ENCODE measurements at places on chromosomes 1 and 21.
A peak's percentile ranks its signal among the peaks of the same experiment; 100 is the strongest.

- no peak for DNase-seq
Observed at GRCh38 chr1:234922987-234923386, 205.7 kb downstream of the TOMM20 start.

- no peak for DNase-seq
Observed at GRCh38 chr1:12573015-12573825, 44.8 kb downstream of the DHRS3 start.

DNA sequence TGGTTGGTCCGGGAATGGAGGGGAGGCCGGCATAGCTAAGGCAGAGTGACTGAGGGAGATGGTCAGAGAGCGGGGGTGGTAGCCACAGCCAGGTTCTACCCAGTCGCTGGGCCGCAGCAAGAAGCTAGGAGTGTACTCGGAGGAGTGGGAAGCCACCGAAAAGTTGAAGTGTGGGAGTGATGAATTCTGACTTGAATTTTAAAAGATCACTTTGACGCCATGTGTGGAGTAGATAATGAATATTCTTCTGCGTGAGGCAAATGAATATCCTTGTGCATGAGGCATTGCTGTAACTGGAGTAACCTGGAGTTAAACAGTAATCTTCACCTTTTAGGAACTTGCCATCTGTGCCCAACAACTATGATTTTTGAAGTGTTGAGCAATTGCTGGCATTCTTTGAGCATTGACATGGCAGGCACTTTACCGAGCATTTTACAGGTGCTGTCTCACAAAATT lies 6.9 kb downstream of the CTPS1 start:
- DNase-seq: no peak

DNA sequence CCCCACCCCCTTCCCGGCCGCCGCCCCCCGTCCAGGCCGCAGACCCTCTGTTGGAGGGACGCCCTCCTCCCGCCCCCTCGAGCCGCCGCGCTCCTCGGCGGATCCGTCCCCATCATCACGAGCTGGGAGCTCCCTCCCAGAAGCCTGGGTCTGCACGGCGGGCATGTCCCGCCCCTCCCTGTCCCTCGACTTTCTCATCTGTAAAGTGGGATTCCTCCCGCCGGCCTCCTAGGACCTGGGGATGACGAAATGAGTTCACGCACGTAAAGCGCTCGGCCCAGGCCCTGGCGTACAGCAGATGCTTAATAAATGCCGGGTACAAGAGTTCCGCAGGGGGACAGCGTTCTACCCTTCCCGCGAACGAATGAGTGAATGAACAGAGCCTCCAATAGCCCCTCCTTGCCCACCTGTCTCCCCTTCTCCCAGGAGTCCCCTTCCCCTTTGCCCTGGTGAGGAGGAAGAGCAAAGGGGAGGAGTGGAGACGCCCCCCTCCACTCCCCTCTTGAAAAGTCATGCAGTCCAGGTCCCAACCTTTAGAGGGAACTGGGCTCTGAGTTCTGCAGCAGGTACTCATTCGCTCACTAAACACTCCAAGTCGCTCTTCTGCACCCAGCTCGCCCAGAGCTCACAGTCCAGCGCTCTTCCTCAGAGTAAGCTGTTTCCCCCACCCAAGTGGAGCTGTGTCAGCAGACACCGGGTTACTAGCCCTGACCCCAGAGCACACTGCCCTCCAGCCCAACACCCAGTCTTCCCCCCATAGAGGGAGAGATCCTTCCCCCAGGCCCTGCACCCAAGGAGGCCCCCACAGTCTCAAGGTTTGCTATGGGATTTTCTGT lies 16.8 kb downstream of the RAP1GAP start:
- DNase-seq: no peak

- peak; percentile 89 for DNase-seq
Observed at GRCh38 chr1:93338387-93339146, 7.1 kb upstream of the DR1 start.

- DNase-seq: peak; percentile 57
Observed at GRCh38 chr1:42319128-42319851, 15.7 kb downstream of the FOXJ3 start.

DNA sequence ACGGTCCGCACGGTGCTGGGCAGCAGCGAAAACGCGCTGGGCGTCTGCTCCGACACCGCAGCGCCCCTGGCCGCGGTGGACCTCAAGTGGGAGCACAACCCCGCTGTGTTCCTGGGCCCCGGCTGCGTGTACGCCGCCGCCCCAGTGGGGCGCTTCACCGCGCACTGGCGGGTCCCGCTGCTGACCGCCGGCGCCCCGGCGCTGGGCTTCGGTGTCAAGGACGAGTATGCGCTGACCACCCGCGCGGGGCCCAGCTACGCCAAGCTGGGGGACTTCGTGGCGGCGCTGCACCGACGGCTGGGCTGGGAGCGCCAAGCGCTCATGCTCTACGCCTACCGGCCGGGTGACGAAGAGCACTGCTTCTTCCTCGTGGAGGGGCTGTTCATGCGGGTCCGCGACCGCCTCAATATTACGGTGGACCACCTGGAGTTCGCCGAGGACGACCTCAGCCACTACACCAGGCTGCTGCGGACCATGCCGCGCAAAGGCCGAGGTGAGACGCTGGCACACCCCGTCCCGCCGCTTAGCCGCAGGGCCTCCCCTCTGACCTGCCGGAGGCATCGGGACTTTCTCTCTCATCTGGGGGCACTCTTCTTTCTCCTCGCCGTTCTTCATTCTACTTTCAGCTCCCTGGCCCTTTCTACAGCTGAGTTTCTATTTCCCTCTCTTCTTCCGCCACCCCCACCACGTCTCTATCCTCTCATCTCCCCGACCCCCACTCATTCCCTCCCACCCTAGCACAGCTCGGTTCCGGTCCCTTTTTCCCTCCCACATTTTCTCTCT lies 1.0 kb downstream of the NPR1 start:
- no peak for DNase-seq

GRCh38 chr1:185435696-185436379 lies 118.8 kb upstream of the IVNS1ABP start:
- no peak for DNase-seq

GRCh38 chr21:16181018-16181417 lies 451.2 kb downstream of the USP25 start:
- peak; percentile 58 for DNase-seq

GRCh38 chr1:41536361-41536802 lies 51.9 kb upstream of the EDN2 start:
- no peak for DNase-seq

GRCh38 chr1:159055181-159055641 lies 21.4 kb downstream of the AIM2 start:
- no peak for DNase-seq

- no peak for DNase-seq
Observed at GRCh38 chr1:158053276-158053675, 59.8 kb downstream of the KIRREL1 start.

- DNase-seq: no peak
Observed at GRCh38 chr21:17406202-17406601, 106.6 kb upstream of the CXADR start.

DNA sequence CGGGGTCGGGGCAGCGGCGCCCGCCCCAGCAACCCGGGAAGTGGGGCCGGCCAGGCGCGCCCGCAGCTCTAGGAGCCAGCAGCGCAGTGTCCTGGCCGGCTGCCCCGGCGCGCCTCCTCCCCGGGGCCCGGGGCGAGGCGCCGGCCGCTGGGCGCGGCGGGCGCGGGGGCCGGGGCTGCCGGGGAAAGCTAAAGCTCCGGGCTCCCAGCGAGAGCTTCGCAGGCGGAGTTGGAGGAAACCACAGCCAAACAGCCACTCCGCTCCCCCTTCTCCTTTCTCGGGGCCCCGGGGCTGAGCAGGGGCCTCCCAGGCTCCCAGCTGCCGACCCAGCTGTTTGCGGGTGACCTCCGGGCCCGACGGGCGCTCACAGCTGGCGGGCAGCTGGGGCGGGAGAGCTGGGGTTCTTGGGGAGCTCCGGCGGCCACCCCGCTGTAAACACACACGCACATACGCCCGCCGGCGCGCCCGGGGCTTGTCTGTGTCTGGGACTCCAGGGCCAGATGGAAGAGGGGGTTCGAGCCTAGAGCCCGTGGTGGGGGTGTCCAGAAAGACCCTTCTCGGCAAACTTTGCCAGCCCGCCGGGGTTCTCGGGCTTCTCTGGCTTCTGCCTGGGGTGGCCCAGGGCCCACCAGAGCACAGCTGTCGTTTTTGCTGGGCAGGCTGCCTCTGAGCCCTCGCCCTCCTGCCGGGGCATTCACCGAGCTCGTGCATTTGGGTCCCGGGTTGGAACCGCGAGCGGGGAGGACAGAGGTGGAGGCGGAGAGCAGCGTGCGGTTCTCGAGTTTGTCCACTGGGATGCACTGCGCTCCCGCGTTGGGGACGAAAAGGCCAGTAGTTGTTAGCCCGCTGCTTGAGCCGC lies 1.5 kb downstream of the AJAP1 start:
- DNase-seq: peak; percentile 1

DNA sequence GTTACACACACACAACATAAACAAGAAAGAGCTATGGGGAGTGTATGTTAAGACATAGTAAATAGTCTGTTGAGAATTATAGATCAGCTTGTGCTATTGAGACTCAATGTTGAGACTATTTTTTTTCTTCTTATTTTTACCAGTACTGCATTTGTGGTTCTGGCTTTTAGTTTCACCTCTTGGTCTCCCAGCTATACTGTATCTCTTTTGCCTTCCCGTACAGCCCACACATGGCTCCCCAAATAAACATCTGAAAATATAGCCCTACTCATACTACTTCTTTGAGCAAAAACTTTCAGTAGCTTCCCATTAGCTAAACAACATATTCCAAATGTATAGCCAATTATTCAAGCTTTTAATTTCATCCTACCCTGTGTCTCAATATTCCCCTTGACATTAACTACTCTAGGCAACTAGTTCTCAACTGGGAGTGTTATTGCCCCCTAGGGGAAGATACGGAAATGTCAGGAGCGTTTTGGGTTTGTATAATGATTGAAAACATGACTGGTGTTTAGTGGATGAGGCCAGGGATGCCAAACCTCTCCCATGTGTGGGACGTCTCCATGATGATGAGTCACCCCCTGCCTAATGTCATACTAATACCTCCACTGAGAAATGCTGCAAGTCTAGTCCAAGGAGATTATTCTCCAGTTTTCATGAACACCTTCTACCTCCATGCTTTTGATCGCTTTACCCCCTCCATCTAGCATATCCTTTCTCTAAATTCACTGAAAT lies 6.8 kb downstream of the RPE65 start:
- DNase-seq: peak; percentile 67

- no peak for DNase-seq
Observed at GRCh38 chr1:185050823-185051451, 5.6 kb downstream of the RNF2 start.

GRCh38 chr1:212752252-212752933 lies 39.2 kb downstream of the NSL1 start:
- peak; percentile 61 for DNase-seq

DNA sequence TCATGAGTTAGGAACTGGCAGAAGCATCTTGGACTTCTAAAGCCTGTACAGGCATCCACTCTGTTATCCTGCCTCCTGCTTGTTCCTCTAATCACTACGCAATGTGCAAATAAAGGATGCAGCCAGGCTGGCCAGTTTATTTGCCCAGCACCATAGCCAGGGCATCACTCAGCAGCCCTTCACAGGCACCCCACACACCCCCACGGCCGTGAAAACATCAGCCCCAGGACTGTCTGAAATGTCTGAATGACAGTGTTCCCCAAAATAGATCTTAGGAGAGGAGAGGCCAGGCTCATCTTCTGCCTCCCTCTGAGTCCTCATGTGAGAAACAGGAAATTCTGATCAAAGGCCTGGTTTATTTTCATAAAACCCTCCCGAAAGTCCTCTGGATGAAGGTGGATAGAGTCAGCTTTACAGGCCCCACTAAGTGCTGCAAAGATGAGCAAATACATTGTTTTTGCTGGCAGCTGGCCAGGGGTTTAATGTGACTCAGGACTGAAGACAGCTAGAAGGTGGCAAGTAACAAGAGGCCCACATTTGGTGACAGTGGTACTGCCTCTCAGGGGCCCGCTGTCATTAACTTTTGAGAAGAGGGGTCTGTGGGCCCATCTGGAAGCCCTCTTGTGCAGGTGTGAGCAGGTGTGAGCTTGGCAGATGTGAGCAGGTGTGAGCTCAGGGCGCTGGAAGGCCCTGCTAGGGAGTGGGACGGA lies 32.9 kb downstream of the GRHL3 start:
- peak; percentile 17 for DNase-seq

GRCh38 chr1:38558500-38559445 lies 300.8 kb downstream of the RRAGC start:
- DNase-seq: no peak

DNA sequence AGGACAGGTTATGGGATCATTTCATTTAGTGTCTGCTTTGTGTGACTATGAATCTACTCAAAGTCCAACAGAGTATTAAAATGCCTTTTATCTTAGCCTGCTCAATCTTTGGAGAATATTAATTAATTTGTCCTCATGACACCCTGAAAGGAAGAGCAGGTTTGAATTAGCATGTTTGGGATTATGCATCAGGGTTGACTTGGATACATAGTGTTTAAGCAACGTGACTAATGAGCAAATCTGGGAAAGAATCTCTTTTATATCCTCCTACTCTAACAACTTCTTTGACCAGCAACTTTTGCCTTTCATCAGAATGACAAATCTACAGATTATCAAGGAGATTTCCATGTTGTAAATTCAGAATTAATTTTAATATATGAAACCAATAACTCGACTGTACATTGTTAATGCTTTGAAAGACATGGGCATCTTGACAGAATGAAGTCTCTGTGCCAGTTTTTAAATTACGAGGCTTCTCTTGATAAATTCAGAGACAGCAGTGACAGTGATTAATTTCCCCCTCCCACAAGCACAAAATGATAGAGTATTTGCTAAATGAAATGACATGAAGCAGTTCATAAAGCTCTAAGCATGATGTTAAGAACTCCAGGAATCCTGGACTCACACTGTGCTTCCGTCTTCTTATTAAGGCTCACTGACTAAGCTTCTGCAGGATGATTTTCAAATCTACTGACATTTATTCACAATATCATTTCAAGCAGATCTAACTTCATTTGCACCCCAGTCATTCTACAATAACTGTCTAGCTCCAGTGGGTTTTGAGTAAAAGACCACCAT lies 156.5 kb downstream of the PCNX2 start:
- no peak for DNase-seq

GRCh38 chr1:246081138-246081702 lies 425.9 kb downstream of the SMYD3 start:
- no peak for DNase-seq

DNA sequence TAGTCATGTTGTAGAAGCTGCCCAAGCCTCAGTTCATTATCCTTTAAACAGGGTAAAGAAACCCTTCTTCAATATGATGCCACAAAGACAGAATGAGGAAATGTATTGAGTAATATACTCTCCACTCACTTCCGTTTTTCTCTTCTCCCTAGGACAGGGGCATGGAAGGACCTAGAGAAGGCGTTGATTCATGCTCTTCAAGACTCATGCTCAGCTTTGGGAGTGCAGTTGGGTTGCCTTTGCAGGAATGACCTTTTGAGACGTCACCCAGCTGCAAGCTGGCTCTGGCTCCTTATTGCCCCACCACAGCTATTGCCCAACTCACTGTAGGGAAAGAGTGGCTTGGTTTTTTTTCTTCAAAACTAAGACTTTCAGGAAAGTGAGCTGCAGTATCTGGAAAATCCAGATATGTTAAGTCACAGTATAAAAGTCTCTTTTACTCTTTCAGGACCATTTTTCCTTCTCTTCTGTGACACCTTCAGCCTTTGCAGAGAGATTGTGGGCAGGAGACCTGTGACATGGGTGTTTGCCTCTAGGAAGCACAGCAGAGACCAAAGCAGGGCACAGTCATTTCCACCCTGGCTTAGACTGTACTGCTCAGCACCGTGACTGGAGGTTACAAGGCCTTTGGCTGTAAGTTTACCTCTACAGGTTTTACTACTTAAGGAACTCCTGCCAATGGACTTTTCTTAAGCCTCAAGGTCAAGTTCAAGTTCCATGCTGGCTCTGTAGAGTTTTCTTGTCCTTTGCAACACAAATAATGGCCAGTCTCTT lies 39.5 kb downstream of the XCL2 start:
- DNase-seq: peak; percentile 88

All from fibroblast of the aortic adventitia (primary cell).